ENCODE measurements at places on chromosomes 16 and 17.

DNA sequence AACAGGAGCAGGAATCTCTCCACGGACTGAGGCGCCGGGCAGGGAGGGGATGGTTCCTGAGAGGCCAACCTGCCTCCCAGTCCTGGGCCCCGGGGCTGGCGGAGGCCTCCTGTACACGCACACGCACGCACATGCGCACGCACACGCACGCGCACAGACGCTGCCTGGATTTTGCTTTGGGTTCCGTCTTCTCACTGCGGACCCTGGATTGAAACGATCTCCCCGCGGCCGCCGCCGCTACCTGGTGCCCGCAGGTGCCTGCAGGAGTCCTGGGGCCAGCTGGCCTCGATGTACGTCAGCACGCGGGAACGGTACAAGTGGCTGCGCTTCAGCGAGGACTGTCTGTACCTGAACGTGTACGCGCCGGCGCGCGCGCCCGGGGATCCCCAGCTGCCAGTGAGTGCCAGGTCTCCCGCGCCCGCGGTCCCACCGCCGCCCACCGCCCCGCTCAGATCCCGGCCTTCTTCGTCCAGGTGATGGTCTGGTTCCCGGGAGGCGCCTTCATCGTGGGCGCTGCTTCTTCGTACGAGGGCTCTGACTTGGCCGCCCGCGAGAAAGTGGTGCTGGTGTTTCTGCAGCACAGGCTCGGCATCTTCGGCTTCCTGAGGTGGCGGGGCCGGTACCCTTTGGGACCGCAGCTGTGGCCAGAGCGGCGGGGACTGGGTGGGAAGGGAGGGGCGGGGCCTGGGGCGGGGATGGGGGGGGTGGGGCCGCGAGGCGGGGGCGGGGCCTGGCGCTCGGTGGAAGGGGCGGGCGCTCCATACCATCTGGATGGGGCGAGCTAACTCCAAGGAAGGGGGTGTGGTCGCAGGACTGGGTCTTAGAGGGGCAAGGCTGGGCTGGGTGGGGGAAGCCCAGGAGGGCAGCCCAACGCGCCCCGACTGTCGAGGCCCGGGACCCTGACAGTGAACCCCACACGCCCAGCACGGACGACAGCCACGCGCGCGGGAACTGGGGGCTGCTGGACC, 12.3 kb downstream of the CES4A start:
- DNase-seq = no peak

DNA sequence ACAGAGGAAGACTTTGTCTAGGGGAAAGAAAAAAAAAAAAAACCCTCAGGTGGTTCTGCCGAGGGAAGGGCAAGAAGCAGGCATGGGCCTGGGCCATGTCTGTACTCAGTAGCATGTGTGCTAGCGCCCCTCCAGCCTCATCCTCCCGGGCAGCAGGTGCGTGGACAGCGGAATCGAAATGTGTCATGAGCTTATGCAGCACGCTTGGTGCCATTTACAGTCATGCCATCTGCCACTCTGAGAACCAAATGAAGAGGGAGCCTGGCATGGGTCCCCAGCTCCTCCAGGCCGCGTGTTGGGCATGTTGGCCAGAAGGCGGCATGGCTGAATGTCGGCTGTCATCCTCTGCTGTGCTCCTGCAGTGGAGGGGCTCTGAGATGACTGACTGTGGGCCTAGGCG, 31.4 kb downstream of the CRAMP1 start:
- no peak for DNase-seq

- DNase-seq = no peak
Observed at GRCh38 chr17:37488607-37489196, 989 bp upstream of the DUSP14 start.

- peak; percentile 70 for DNase-seq
Observed at GRCh38 chr16:18969050-18969854, 14.5 kb upstream of the TMC7 start.

- no peak for DNase-seq
Observed at GRCh38 chr17:6639586-6640535, 650 bp downstream of the KIAA0753 start.

DNA sequence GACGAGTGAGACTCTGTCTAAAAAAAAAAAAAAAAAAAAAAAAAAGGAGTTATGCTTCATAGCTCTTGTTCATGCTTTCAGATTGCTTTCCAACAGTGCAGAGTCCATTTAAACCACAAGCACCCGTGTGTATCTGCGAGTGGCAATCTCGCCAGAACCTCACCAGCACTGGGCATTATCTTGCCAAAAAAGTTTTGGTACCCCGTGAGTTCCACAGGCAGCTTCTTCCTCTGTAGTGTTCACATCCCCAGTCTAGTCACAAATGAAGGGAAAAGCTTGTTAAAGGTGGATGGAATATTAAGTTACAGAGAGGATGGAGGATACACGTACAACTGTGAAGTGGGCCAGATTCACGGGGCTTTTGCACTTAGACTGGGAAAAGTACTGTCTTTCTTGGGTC, 33.5 kb downstream of the WSB1 start:
- DNase-seq = no peak

GRCh38 chr17:49834118-49834743, 13.6 kb downstream of the TAC4 start:
- no peak for DNase-seq

GRCh38 chr16:70402916-70403659, 35.8 kb downstream of the ST3GAL2 start:
- DNase-seq = no peak

GRCh38 chr17:55769625-55770000, 18.8 kb downstream of the PCTP start:
- no peak for DNase-seq

GRCh38 chr17:28412099-28412498, 6.1 kb upstream of the SLC46A1 start:
- DNase-seq = no peak

DNA sequence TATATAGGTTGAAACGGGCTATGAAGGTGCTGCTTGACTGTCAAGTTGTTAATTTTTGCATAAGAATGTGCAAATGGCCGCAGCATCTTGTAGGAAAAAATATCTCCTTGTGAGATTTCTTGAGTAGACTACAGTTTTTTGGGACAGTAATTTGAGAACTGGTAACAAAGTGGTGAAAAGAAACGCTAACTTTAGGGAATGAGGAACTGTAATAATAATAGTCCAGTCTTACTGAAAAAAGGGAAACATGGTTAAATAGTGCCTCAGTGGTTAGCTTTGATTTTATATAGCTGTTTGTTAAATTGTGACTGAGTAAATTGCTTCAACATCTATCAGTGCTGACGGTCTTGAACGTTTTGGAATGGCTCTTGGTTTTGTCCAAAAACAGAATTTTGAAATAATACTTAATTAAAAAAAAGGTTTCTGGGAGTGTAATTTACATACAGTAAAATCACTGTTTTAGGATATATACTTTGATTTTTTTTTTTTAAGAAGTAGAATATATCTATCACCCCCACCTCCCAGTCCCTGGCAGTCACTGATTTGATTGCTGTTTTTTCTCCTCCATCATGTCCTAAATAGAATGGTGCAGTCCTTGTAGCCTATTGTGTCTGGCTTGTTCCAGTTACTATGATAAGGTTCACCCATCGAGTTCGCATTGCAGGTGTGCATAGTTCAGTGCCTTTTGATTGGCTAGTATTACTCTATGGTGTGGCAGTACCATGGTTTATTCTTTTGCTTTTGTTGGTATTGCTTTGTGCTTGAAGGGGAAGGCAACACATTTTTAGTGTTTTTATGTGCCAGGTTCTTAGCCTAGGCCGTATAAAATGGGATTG, 2.8 kb downstream of the HAPSTR1 start:
- DNase-seq = no peak
